WTC11 (cell line): ENCODE measurements at places on chromosomes 4 and X. TPM values are rescaled to one million over a fixed set of nuclear protein-coding genes. Genes with fewer than 3 reads are reported as not detected.

The CHRDL1 gene
- total RNA-seq, result 11.1 to 11.5 TPM (median 11.5 TPM) in 3 replicates

The MUC7 gene
- total RNA-seq, result not detected in 3 replicates

The SLC10A6 gene
- total RNA-seq, result not detected in 3 replicates

The MAGEA9B gene
- total RNA-seq, result 0.11 to 0.35 TPM (median 0.14 TPM) in 3 replicates

The ZIC3 gene
- total RNA-seq, result 75.3 to 78.0 TPM (median 77.9 TPM) in 3 replicates

The AREG gene
- 0.14 to 0.33 TPM (median 0.32 TPM) in 3 replicates for total RNA-seq

The MTHFD2L gene
- total RNA-seq, result 9.4 to 10.6 TPM (median 10.5 TPM) in 3 replicates

The DCAF12L2 gene
- total RNA-seq, result 0.52 to 0.73 TPM (median 0.57 TPM) in 3 replicates

The SPANXN3 gene
- total RNA-seq, result not detected in 3 replicates

The SSX1 gene
- total RNA-seq, result 0.34 TPM in 1 of 3 replicates, not detected in the others

The LRIT3 gene
- total RNA-seq, result 0.07 to 0.14 TPM (median 0.11 TPM) in 3 replicates

The IL13RA2 gene
- total RNA-seq, result not detected in 3 replicates

The KLHL8 gene
- total RNA-seq, result 6.5 to 7.3 TPM (median 6.8 TPM) in 3 replicates

The COL4A6 gene
- 12.8 to 15.5 TPM (median 15.2 TPM) in 3 replicates for total RNA-seq

The BST1 gene
- total RNA-seq, result 1.1 to 1.9 TPM (median 1.4 TPM) in 3 replicates

The KCND1 gene
- 4.9 to 5.4 TPM (median 5.2 TPM) in 3 replicates for total RNA-seq

The XPNPEP2 gene
- 0.05 to 0.11 TPM (median 0.07 TPM) in 3 replicates for total RNA-seq
